HL-60 (cell line): ENCODE measurements at places on chromosomes 13 and 19.

GRCh38 chr19:8724276-8724675, 2.8 kb downstream of the OR2Z1 start:
- no peak for DNase-seq

- DNase-seq = no peak
These were observed 782.7 kb downstream of the UQCRFS1 start for GRCh38 chr19:28430214-28430613.

GRCh38 chr19:19101540-19101939, 36.7 kb downstream of the TMEM161A start:
- no peak for DNase-seq

DNA sequence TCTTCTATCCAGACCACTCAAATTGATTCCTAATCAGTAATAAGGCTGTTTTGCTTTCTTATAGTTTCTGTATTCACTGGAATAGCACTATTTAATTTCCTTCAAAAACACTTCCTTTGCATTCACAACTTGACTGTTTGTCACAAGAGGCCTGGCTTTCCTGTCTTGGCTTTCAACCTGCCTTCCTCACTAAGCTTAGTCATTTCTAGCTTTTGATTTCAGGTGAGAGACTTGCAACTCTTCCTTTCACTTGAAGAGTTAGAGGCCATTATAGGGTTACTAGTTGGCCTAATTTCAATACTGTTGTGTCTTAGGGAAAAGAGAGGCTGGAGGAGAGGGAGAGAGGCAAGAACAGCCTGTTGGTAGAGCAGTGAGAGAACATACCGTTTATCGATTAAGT, 47.0 kb downstream of the SACS start:
- DNase-seq = no peak

DNA sequence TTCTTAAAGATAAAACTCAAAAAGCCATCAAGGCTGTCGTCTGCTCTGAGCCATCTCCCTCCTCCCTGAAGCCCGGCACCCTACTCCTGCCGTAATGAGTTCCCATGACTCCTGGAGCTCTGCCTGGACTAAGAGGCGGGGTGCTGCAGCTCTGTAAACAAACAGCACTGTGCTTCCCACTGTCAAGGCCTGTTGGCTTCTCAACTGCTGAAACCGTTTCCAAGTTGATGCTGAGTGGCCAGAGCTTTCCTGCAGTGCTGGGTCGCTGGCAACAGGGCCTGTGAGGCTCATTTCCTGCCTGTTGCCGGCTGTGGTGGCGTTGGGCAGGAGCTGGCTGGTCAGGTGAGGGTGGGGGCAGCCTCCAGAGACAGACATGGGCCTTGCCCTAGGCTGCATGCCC, 26.7 kb upstream of the ISYNA1 start:
- DNase-seq = no peak

DNA sequence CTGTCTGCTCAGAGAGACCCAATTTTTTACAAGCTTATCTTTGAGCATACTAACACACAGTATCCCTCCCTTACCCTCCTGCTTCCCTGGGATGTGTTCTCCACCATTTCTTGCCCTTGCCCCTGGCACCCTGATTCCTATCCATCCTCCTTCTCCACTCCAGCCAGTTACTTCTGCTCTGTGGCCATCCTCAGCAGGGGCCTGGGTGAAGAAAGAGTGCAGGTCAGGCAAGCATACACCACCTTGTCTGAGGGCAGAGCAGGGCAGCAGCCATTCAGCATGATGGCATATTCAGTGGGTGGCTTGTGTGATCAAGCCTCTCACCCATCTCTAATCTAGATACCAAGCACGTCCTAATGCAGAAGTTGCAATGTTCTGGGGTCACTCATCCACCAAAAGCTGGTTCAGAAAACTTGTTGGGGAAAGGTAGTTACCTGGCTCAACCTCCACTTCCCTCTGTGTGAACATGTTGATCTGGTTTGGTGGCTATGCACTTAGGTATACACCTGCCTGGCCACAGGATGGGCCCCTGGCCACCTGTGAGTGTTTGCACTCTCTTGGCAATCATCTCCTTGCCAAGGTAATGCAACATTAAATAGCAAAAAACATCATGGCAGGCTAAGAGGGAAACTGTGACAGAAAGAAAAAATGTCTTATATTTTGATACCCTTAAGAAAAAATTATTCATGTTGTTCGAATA, 900.3 kb upstream of the MIR17HG start:
- no peak for DNase-seq

GRCh38 chr13:36325912-36326311, 20.3 kb downstream of the SPART start:
- no peak for DNase-seq

DNA sequence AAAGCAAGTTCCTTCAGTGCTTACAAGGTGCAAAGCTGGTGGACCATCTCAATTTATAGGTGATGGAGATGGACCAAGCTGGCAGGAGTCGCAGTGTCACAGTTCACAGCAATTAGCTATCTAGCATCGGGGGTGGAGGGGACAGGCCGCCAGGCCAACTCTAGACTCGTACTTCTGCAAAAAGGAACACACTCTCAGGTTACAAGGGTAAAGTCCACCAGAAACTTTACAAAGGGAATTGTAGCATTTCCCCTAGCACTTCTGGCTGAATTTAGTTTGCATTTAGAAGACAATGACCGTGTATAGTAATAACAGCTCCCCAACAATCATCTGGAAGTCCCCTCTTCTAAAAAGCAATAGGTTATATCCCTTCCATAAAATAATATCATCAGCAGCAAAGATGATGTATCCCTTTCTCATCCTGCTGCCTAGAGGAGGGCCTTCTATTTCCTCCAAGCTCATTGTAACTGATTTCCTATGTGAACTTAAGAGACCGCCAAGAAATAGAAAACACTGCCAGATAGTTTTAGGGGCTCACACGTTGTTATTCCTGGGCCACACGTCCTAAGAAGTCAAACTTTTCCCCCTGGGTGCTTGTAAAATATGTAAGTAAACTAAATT, 8.5 kb upstream of the DOCK9 start:
- DNase-seq = no peak

GRCh38 chr19:3987619-3988371, 2.5 kb upstream of the EEF2 start:
- peak; percentile 83 for DNase-seq

- peak; percentile 58 for DNase-seq
These were observed 615 bp upstream of the PSMC4 start for GRCh38 chr19:39970425-39970674.

- peak; percentile 69 for DNase-seq
These were observed 1.7 kb downstream of the ELL start for GRCh38 chr19:18519962-18520847.

- DNase-seq = no peak
These were observed 11.6 kb downstream of the SPATA13 start for GRCh38 chr13:24172071-24172470.

- peak; percentile 51 for DNase-seq
These were observed 34.7 kb downstream of the BRD4 start for GRCh38 chr19:15297416-15298224.

DNA sequence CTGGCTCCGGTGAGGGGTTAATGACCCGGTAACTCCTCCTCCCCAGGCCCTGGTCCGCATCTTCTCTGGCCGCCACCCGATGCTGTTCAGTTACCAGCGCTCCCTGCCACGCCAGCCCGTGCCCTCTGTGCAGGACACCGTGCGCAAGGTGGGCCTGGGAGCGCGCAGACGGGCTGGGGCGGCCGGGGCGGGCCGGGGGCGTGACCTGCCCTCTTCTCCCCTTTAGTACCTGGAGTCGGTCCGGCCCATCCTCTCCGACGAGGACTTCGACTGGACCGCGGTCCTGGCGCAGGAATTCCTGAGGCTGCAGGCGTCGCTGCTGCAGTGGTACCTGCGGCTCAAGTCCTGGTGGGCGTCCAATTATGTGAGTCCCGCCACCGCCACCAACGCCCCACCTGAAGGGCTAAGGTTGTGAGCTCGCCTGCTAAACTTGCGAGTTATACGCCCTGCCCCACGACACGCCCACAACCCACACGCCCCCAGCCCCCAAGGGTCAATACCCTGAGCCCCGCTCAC, 10.4 kb downstream of the CPT1C start:
- no peak for DNase-seq

- no peak for DNase-seq
These were observed 12.5 kb downstream of the NLRP8 start for GRCh38 chr19:55959996-55960675.

GRCh38 chr19:41604831-41605230, 22.0 kb downstream of the CEACAM4 start:
- no peak for DNase-seq

GRCh38 chr19:9324584-9324962, 594 bp downstream of the ZNF559 start:
- DNase-seq = no peak

DNA sequence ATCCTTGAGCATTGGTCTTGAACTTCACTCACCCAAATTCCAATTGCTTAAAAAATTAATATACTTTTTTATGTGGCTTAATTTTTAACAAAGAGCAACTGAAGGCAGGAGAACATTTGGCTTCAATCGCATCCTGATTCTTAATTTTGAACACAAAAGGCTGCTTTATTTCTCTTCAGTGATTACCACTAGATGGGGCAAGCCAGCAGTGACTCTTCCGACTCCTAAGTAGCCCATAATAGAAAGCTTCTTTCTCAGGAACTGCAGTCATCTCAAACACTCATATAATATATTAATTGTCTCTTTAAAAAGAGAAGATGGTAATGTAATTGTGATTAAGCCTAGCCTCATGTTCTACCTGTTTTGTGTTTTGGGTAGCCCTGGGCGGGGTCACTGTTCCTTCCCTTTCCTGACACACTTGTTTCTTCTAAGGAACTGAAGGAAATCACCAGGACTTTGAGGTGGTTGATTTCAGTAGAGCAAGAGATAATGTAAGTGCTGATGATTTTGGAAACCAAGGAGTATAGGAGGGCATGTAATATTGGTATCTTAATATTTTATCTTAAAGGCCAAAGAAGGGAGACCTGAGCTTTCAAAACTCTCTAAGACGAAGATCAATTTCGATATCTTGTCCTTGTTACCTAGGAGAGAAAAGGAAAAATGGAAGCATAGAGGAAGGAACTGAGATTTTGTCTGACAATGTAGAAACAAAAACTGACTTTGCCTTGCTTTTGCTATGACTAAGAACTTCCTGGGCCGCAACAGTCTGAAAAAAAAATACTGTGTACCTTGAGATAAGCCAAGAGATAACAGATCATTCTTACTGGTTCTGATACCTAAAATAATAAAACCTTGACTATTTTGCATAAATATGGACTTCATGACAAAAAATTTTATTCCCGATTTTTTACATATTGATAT, 73.1 kb downstream of the TNFSF13B start:
- DNase-seq = no peak

DNA sequence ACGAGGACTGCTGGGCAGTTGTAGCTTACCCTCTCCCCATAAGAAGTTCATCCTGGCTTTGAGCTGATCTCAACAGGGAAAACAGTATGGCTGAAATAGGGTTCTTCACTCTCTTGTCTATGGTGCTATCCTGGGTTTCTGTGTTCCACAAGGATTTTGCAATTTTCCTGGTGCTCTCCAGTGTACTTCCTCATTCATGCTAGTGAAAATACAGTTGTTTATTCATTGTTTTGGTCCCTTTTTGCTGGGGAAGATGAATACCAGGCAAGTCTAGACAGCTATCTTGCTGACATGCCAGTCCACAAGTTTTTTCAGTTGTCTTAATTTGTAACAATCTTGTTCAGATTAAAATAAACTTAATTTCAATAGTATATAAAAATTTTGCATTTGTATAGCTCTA, 306.5 kb downstream of the DLEU7 start:
- no peak for DNase-seq

GRCh38 chr19:15863272-15863671, 34.6 kb downstream of the CYP4F2 start:
- no peak for DNase-seq
